Caudate nucleus (tissue), 63 donors: ENCODE measurements at places on chromosomes 3 and 15.

DNA sequence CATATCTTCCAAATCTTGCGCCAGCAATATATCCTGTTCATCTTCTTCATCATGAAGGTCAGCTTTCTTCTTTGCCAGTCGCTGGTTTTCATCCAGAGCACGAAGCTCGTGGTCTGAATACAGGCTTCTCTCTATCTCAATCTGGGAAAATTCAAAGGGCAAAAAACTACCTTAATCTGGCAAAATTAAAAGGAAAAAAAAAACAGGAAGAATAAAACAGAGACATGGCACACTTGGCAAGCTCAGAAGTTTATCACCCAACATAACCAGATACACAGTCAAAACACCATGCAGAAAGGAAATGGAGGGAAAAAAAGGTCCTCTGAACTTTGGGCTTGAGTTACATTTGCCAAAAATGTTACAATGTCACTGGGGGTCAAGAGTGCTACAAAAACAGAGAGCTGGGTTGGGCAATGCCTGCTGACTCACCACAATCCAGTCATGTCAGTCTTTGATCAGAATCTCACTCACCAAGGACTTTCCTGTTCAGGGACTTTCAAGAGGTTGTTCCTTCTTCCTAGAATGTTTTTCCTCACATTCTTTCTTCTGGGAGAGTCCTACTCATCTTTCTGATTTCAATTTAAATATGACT lies 1.5 kb downstream of the MRPL46 start:
- DNase-seq, result no peak

DNA sequence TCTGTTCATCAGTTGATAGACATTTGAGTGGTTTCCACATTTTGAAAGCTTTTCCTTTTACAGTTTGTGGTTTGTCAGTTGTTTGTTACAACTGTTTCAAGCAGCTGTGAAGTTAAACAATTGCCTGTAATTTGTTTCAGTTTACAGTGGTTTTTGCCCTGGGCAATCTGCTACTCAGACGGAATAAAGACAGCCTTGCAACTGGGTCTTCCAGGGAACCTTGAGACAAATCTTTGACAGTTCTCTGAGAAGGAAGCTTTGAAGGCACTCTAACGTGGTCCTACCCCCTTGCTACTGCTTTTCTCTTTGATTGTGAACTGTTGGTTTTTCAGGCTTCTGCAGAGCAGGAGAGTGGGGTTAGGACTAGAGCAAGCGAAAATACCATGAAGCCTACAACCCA lies 28.0 kb downstream of the LRRC28 start:
- DNase-seq, result no peak

DNA sequence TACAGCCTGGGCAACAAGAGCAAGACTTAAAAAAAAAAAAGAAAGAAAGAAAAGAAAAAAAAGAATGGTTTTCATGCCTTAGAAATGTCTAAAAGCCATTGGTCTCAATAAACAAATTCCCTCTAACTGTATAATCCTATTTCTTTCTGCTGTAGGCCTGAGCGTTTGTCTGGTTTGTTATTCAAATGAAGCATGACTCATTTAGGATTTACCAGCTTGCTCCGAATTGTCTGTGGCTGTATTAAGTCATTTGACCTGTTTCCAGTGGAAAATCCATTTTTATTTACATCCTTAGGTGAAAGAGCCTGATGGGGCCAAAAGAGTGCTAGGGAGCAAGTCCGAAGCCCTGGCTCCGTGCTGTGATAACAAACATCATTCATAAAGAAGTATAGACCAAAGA lies 73.8 kb downstream of the BDH1 start:
- no peak for DNase-seq

DNA sequence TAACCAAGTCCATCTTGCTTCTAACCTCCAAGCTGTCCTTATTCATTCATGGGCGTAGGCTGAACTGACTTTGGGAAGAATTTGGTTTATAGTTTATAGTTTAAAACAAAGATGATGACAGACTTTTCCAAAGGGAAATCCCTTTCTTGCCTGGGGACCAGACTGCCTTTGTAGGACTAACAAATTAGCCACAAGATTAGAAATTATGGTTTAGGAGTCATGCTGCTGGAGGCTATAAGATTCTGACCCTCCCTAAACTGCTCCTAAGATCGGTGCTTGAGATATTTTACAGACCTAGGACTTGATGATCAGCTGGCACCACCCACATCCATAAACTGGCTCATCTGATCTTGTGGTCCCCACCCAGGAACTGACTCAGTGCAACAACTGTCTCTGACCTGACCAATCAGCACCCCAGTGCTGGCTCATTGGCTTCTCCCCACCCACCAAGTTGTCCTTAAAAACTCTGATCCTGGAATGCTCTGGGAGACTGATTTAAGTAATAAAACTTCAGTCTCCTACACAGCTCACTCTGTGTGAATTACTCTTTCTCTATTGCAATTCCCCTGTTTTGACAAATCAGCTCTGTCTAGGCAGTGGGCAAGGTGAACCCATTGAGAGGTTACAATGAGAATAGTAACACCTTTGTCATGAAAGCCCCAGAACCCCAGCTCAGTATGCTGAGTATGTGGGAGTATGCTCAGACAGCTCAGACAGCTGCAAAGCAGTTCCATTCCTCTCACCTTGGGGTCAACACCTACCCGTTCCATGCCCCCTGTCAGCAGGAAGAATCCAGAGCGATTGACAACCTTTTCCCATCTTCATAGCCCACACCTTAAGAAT lies 51.6 kb upstream of the C15orf39 start:
- no peak for DNase-seq

- no peak for DNase-seq
These were observed 457.1 kb downstream of the SQOR start for GRCh38 chr15:46091860-46092450.

DNA sequence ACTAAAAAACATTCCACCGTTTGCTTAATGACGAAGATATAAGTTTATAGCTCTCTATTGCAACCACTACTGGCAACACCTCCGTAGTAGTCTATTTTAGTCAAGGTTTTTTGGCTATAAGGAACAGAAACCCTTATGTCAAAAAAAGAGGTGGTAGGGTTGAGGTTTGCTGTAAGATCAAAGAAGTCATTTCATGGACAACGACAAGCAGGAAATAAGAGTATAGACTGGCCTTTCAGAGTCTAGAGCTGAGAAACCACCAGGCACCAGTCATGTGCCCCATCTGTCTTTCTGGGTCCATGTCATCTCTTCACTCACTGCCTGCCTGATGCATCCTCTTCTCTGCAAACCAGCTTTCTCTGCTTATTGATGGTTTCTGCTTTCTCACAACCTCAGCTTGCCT lies 42.7 kb downstream of the THBS1 start:
- no peak for DNase-seq

- no peak for DNase-seq
These were observed 99.1 kb upstream of the CHMP2B start for GRCh38 chr3:87128006-87128405.

- no peak for DNase-seq
These were observed 42.2 kb downstream of the KLHL25 start for GRCh38 chr15:85752491-85752961.

- DNase-seq, result peak; percentile 17
These were observed 7.1 kb downstream of the ELL3 start for GRCh38 chr15:43769584-43770228.

DNA sequence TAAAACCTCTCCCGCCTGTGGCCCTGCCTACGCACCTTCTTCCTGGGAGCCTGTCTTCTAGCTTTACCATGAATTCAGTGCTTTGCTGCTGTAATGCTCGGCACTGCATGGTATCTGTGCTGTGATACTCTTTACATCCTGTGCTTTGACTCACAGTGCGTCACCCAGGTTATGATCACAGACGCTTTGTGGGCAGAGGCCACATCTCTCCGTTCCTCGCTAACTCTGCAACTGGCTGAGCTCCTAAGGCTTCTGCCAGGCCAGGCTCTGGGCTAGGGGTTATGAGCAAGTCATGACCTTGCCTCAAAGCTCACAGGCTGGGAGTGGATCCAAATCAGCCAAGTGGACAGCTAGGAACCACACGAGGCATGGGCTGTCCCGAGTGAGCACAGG lies 23.2 kb downstream of the SPTBN5 start:
- DNase-seq, result no peak

- peak; percentile 87 for DNase-seq
These were observed 60.5 kb downstream of the GTPBP8 start for GRCh38 chr3:113051302-113051711.

DNA sequence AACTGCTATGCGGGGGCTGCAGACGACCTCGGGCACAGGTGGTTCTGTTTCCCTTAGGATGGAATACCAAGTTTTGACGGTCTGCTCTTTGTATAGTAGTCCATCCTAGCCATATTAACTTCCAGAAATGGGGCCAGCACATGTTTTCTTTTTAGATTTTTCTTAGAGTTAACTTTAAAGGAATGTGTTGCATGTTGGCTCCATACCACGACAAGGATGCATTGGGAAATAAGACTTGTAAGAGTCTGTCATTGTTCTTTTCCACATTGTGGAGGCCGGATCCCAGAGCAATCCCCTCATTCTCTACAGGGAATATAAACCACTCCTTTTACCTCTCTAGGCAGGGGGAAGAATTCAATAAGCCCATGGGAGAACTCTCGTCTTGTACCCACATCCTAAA lies 87.1 kb upstream of the PLSCR4 start:
- DNase-seq, result no peak

- no peak for DNase-seq
These were observed 218.2 kb downstream of the SHOX2 start for GRCh38 chr3:157888040-157888439.

GRCh38 chr3:113097960-113098447 lies 107.2 kb downstream of the GTPBP8 start:
- DNase-seq, result no peak

DNA sequence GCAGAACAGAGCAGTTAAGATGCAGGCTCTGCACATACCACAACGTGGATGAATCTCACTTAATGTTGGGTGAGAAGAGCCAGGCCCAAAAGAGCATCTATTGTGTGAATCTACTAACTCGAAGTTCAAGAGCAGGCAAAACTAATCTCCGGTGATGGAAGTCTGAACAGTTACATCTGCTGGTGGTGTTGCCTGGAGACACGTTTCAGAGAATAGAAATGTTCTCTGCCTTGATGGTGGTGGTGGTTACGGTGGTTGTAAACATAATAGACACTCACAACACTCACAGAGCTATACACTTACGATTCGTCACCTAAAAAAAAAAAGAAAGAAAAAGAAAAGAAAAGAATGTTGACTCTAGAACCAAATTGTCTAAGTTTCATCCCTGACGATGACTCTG lies 86.8 kb downstream of the LIPC start:
- no peak for DNase-seq

GRCh38 chr3:10432931-10433330 lies 72.5 kb downstream of the ATP2B2 start:
- DNase-seq, result no peak

DNA sequence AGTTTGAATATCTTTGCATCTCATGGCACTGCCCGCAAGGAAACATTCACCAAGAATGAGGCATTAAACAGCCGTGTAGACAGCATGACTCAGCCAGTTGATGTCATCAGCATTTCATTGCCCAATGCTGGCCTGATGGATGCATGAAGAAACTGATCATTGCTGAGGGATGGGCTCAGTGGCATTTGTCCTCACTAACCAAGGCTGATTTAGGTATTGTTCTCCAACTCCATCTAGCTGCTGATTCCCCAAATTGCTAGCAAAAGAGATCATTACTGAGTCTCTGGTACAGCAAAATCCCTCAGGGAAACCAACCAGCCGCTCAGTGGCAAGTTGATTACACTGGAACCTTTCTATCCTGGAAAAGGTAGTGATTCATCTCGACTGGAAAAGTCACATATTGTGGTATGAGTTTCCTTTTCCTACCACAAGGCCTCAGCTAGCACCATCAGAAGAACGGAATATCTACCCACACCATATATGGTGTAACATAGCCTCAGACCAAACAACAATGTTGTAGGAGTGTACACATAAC lies 186.5 kb upstream of the GAP43 start:
- no peak for DNase-seq

DNA sequence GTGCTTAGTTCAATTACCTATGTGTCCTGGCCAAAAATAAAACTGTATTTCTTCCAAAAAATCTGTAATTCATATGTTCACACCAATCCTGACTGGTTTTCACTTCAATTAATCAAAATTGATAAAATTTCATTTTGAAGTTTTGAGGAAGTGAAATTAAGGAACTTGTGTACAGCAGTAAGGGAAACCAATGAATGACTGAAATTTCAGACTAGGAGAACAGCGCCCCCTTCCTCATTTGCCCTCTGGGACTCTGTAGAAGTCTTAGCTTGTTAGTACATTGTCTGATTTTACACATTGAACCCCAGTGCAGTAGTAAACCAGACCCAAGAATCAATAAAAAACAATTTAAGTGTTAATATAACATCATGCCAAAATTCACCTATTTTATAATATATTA lies 495.3 kb upstream of the AGTR1 start:
- no peak for DNase-seq

DNA sequence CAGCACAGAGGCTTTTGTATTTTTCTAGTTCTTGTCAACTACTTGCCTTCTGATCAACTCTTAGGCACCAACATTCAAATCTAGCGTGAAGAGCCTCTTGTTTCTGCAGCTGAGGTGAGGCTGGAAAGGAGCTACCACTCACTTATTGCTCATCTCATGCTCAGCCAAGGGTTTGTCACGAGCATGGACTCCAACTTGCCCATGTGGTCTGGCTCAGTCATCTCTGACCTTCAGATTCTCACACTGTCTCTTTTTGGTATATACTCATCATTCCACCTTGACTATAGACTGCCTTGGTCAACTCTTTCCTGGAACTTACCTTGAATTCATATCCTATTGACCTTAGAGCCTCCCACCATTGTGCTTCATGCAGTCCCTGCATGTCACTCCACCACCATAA lies 5.2 kb upstream of the GJD2 start:
- no peak for DNase-seq

GRCh38 chr15:80087104-80087503 lies 27.6 kb downstream of the ZFAND6 start:
- no peak for DNase-seq

- no peak for DNase-seq
These were observed 45.1 kb upstream of the MGLL start for GRCh38 chr3:127867412-127867811.

DNA sequence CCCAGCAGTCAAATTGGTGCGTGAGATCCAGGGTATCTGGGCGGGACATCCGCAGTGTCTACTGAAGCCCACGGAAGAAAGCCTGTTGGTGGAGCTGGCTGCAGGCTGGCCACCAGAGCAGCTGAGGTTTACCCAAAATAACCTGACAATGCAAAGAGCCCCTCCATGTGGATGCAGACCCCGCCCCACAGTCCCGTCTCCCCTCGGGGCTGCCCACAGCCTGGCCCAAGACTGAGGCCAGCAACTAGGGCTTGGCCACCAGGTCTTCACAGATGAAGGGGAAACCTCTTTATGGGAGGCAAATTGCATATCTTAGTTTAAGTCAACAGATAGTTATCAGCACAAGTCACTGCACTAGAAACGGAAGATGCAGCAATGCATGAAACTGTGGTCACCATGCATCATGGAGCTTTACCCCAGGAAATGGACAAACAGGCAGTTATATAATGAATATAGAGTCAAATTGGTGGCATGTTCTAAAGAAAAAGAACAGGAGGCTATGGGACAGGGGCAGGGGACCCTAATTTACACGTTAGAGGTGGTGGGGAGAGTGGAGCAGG lies 86.3 kb downstream of the ARNT2 start:
- no peak for DNase-seq

GRCh38 chr3:51400166-51400565 lies 9.1 kb downstream of the RBM15B start:
- no peak for DNase-seq
